ENCODE measurements at places on chromosomes 12 and 14. TPM values are rescaled to one million over a fixed set of nuclear protein-coding genes. Genes with fewer than 3 reads are reported as not detected.
A peak's percentile ranks its signal among the peaks of the same experiment; 100 is the strongest.

The KRT80 gene
- 12.8 TPM for polyA plus RNA-seq

GRCh38 chr14:74949859-74950573 lies 5.4 kb downstream of the PGF start:
- no peak for DNase-seq

The SERPINA1 gene
- 1.3 TPM for polyA plus RNA-seq

GRCh38 chr12:92971859-92972524 lies 42.9 kb upstream of the EEA1 start:
- DNase-seq, result peak; percentile 51

The EML5 gene
- polyA plus RNA-seq, result 0.83 TPM

DNA sequence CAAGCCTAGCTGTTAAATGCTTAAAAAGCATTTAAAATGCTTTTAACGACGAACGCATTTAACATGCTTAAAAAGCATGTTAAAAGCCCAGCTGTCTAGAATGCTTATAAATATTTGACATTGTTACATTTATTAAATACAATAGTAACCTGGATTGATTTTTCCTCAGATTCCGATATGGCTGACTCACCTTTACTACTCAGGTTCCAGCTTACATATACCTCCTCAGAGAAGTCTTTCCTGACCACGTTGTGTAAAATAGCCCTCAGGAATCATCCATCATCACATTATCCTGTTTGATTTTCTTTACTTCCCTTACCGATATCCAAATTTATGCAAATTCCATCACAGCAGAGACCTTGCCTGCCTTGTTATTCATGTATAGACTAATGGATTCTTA lies 51.4 kb downstream of the SLC41A2 start:
- no peak for DNase-seq

- no peak for DNase-seq
These were observed 29.3 kb downstream of the AK7 start for GRCh38 chr14:96421236-96421635.

- no peak for DNase-seq
These were observed 151.2 kb upstream of the RFLNA start for GRCh38 chr12:124143726-124144125.

The ACOT4 gene
- polyA plus RNA-seq, result 0.34 TPM

DNA sequence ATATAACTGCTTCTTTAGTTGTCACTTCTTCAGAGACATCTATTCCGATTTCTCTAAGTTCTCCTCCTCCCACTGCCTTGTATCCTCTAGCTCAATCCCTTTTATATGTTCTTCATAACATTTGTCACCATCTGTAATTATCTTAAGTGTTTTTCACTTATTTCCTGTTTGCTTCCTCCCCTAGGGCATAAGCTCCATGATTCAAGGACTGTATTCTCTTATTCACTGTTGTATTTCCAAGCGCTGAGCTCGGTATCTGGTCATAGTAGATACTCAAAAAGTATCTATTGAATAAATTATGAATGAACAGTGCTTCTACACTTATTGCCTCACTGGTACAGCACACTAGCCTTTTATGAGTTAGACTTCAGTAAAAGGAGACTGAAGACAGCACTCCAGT lies 109.0 kb upstream of the TMPO start:
- no peak for DNase-seq

Measured in muscle of back (tissue), 13 donors.